ENCODE measurements at places on chromosomes 3 and 15. TPM values are rescaled to one million over a fixed set of nuclear protein-coding genes. Genes with fewer than 3 reads are reported as not detected.

GRCh38 chr3:157755233-157755632 is 252.0 kb upstream of the VEPH1 start:
- no peak for DNase-seq

DNA sequence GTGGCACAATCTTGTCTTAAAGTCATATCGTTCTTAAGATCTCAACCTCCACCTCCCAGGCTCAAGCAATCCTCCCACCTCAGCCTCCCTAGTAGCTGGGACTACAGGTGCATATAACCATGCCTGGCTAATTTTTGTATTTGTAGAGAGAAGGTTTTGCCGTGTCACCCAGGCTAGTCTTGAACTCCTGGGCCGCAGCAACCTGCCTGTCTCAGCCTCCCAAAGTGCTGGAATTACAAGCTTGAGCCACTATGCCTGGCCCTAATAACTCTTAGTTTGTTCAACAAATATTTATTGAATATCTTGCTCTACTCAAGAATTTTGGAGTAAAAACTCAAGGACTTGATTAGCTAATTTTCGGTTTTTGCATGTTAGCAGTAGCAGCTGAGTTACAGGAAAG is 19.4 kb upstream of the EDEM1 start:
- no peak for DNase-seq

DNA sequence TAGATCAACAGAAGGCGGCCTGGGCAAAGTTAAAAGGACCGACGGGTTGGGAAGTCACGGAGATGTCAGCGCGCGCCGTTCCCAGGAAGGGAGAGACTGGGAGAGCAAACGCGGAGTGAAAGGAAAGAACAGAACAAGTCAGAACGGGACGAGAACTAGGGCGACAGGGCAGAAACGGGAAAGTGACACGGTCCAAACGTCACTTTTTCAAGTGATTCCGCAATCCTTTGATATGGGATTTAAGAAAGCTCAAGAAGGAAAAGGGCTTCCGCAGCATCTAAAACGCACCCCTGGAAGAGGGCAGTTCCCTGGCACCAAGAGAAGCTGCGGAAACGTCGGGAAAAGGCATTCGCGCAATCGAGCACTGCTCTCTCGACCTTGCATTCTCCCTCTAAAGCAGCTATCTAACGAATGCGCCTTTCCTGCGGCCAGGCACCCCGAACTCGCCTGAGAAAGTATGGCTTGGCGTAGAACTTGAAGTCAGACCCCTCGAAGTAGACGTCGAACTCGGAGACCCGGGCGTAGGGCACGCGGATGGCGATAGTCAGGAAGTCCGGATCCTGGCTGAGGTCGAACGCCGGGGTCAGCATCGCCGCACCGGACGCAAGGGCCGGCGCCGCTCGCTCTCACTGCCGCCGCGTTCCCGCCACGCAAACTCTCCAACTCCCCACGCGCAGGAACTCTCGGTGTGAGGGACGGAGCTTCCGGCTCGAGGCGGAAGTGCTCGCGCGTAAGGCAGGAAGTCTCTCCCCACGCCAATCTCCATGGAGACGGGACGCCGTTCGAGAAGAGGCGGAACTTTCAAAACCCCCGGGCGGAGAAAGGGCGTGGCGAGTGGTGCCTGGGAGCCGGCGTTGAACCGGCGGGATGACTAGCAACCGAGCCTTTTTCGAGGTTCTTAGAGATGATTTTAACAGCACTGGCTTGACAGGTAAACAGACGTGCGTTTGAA is at the start of gene SHQ1:
SHQ1 (minus strand) TSS at position 695 of the 952 bp plus-strand sequence; CDS start at position 590, 105 bp downstream.
- DNase-seq = peak; percentile 93

DNA sequence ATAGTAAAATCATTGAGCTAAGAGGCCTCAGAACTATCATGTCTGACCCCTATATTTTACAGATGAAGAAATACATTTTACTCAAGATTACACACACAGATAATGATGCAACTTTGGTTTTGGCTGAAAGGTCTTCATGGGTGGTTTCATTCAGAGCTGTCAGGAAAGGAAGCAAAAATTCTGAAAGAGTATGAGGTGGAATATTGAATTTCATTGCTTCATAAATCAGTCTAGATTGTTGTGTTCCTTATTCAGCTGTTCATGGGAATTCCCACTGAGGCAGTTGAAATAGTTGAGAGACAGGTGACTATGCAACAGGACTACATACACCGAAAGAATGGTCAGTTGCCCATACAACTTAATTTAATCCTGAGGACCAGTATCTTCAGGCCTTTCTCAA is 39.4 kb downstream of the CD200 start:
- DNase-seq = no peak

DNA sequence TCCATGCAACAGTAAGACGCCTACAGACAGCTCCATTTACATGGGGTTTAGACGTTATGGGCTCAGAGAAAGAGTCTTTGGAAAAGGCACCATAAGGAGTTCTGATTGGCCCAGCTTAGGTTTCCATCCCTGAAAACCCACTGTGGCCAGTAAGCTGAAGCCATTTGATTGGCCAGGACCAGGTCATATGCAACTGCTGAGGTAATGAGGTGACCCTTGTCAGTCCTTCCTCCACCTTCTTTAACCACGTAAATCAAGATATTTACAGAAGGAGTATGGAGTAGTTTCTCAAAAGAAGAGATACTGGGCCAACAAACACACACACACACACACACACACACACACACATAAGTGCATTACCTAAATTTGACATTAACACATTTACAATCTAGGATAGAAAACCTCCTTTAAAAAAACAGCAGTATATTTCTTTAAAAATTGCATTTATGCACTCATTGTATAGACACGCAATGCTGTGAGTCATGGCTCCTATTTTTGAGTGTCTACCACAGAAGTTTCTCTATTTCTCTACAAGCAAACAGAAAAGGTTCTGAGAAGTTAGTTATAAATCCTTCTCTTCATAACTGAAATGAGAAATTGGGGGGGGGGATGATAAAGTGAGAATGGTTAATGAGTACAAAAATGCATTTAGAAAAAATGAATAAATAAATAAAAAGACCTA is 16.3 kb upstream of the MB21D2 start:
- DNase-seq = no peak

DNA sequence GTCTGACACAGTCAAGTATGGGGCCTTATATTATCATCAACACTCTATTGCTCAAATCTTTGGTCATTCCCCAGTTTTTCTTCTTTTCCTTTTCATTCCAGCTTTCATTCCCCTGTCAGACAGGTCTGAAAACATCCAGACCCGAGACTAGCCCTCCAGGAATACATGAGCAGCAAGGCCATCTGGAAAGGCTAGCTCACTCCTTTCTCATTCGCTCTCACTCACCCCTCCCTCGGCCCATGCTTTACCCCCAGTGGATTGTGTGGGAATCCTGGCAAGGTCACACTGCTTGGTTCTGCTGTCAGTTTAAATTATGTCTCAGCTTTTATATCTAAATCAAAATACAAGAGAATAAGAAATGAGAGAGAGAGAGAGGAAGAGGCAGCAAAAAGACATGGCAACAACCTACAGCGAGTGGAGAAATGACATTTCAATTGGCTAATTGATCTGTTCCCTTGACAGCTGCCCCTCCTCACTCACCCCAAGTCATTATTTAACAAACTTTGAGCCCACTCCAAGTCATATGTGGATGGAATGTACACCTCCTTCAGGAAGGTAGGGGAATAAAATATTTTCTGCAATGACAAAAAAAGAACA is 962.2 kb downstream of the TUSC7 start:
- no peak for DNase-seq

DNA sequence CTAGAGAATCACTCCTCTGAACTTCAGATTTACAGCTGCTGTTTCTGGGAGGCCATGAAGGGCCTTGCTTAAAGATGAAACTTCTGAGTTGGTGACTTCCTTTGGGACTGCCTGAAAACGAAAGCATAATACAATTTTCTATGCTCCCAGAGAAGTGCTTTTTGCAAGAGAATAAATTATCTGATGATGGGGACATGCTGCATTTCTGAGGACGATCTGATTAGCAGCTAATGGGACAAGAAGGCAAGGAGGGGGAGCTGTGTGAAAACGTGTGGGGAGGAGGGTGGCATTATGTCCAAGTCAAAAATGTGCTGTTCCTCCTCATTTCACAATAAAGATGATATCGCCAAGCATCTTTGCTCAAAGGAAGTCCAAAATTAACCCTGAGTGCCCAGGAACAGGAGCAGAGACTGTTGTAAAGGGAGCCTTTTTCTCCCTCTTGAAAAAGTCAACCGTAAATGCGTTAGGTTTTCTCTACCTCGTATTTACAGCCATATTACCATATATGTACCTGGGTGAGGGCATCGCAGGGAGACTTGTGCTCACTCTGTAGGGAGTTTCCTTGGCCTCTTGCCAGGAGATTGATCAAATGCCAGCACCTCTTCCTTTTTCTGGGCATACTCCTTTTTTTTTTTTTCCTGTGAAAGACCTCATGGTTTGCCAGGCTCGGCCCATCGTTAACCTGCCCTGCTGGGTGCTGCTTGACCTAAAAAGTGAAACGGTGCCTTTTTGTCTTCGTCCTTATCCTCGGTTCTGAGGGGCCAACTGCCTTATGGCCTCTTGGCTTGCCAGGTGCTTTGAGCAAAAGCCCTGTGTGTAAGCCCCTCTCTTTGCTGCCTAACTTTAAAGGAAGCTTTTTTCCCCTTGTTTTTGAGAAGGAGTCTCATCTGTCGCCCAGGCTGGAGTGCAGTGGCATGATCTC is 11.5 kb downstream of the ITPR1 start:
- no peak for DNase-seq

GRCh38 chr15:40493089-40493840 is 22.5 kb downstream of the CHST14 start:
- DNase-seq = no peak

DNA sequence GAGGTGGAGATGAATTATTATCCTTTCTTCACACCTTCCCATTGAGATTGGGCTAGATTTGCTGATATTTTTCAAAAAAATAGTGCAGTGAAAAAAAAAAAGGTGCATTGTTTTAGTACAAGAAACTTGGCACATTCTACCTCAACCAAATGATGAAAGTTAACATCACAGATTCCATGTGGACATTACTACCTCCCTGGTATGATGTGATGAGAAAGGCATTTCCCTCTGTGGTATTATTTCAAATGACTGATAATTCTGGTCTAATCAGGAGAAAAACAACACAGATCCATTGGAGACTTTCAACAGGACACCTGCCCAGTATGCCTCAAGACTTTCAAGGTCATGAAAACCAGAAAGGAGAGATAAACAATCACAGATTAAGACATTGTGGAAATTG is 313.4 kb downstream of the BCHE start:
- DNase-seq = no peak

RTP1 gene
- 6.6 TPM for total RNA-seq

SCG3 gene
- total RNA-seq = 22.7 TPM

C3orf22 gene
- not detected for total RNA-seq

Data from H9 (cell line).